ENCODE measurements at places on chromosomes 13 and 19. TPM values are rescaled to one million over a fixed set of nuclear protein-coding genes. Genes with fewer than 3 reads are reported as not detected.

DNA sequence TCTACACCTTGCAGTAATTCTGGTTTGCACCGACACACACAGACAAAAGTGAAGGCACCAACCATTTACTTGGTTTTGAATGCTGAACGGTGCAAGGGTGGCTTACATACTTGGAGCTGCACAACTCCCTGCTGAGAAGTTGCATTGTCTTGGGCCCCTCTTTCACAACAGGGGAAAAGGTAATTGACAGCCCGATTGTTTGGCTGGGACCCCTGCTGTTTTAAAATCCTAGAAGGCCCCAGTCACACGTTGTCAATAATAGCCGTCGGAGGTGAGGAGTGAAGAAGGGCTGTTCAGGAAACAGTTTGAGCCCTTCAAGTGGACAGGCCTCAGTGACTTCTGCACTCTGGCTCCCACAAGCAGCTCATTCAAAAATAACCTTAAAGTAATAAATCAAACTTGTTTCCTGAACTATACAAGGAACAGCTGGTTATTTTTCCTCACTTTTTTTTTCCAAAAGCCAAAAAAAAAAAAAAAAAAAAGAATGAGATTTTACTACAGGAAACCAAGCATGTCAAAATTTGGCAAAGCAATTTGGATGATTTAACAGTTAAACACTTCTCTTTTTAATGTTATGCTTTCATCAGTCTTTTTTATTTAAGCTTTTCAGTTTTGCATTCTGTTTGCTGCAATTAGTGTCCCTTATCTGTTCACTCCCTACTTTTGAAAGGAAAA is 19.0 kb upstream of the SPRY2 start:
- DNase-seq: no peak
- no peaks in the 10 kb centered on the region for H3K36me3 ChIP-seq
- no peak overlapping the region for H3K27ac ChIP-seq
- peaks cover 5% of the 10 kb centered on the region for H3K4me1 ChIP-seq
- H3K4me3 ChIP-seq: no peak overlapping the region

The USHBP1 gene
- total RNA-seq: 10.4 TPM

The NBEA gene
- total RNA-seq: 19.1 TPM

The MEIS3 gene
- 2.3 TPM for total RNA-seq

DNA sequence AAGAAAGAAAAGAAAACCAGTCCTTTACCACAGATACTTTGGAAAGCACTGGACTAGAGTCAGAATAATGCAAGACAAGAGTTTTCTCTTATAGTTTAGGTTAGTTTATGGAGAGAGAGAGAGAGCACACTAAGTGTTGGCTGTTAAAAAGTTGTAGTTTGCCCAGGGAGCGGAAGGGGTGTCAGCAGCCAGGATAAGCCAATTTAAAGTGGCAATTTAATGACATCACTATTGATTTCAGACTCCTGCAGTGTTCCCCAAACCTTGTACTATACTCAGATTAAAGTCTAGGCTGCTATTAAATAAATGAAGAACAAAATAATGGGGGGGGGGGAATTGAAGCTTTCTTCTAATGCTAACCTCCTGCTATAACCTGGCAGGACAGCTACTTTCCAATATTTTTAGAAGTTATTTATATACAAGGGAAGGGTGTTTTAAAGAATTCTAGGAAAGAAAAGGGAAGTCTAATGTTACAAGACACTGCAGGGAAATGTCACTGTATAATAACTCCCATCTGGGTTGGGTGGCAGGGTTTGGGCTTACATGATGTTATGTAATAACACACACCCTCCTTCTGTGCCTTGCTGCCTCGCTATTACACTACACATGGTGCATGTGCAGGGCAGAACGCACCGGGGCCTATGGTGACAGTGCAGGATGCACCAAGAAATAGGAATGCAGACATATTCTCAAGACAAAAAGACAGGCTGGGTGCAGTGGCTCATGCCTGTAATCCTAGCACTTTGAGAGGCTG is 19.9 kb downstream of the TPT1 start:
- H3K4me1 ChIP-seq: peaks cover 15% of the 10 kb centered on the region
- no peaks in the 10 kb centered on the region for H3K36me3 ChIP-seq
- no peak overlapping the region for H3K27ac ChIP-seq
- DNase-seq: no peak
- H3K4me3 ChIP-seq: no peak overlapping the region

All from body of pancreas (tissue), 4 donors.